ENCODE measurements at places on chromosomes 13 and 19.

- DNase-seq: no peak
Observed at GRCh38 chr13:40191186-40191980, 475.1 kb downstream of the FOXO1 start.

DNA sequence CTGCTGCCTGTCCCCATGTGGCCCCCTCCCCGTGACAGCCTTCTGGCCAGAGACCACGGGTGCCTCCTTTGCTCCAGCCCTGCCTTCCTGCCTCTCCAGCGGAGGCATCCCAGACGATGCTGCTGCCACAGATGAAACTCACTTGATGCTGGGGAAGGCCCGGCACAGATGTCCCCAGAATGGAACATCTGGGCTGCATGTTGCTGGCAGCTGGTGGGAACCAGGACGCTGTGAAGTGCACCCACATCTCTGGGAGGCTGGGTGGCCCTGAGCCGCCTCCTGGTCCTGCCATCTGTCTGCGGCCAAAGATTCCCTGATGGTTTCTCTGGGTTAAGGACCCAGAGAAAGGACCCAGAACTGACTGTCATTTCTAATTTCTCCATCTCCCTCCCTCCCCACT lies 51.9 kb upstream of the PTPRS start:
- no peak for DNase-seq

DNA sequence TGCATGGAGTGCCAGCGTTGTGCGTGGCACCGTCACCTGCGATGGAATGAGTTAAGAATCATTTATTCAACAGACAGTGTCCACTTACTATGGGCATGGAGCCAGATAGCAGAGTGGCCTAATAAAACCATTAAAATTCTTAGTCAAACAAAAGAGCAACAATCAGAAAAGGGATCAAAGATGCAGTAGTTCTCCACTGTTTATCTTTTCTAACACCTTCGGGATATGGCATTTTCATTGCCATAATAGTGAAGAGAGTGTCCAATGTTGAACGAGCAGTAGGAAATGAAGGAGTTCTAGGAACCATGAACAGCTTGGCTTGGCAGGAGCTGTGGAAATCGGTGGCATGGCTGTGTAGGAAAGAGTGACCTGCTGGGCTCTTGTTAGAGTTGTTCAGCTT lies 2.0 kb downstream of the TNFSF11 start:
- DNase-seq: no peak

GRCh38 chr13:64993514-64994164 lies 2236.5 kb downstream of the PCDH9 start:
- DNase-seq: no peak

DNA sequence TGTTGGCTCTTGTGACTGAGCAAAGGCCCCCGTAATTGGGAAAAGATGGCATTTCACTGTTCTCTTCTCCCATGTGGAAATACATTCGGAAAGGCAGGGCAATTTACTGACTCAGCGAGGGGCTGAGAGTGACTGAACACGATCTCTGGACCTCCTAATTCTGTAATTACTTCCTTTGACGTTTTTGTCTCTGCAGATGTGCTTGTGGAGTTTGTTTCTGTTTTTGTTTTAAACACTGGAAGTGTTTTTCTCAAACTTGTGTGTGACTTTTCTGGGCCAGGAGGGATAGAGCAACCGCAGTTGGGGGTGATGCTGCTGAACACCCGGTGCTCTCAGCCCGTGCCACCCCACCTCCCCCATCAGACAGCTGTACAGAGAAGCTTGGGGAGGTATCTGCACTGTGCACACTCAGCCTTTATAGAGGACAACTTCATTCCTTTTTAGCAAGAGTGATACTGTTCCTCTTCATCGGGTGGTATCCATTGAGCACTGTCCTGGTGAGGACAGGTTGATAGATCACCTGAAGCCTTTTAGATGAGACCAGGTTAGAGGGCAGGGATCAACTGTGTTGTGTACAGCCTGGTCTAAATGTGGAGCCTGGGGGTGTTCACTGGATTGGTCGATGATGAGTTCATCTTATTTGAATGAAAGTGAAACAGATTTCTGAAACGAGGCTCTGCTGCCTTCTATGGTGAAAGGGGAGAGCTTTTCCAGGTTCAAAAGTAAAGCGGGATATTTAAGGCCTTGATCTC lies 117.4 kb downstream of the ESD start:
- no peak for DNase-seq

DNA sequence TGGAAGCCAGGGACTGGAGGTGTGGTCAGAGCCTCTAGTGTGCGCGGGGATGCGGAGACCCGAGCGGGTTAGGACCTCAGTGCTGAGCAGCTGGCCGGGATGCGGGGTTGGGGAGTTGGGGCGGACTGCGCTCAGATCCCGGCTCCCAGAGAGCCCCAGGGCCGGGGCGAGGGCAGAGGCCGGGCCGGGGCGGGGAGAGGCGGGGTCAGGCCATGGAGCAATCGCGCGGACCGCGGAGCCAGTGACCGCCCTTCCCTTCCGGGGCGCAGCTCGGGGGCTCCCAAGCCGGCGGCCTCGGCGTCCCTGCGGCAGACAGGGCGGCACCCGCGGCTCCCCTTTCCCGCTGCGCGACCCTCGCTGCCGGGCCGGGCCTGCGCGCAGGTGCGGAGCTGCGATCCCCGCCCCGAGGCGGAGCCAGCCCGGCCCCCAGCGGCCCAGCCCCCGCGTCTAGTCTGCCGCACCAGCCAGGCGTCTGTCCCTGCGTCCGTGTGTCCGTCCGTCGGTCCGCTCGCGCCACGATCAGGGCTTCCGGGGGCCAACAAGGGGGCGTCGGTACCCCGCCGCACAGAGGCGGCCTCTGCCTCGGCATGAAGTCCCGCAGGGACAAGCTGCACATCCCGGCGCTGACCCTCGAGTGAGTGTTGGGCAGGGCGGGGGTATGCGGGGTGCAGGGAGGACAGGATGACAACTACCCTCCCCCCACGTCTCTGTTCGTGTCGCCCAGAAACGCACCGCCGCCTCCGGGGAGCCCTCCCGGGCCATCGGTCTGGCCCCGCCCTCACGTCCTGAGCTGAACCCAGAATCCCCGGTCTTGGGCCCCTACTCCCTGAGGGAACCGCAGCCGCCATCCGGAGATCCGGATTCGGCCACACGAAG lies 12.4 kb downstream of the MAST3 start:
- DNase-seq: no peak
